ENCODE measurements at places on chromosomes 13 and 19.
A peak's percentile ranks its signal among the peaks of the same experiment; 100 is the strongest.

GRCh38 chr19:6743066-6743465, 3.6 kb downstream of the TRIP10 start:
- no peak for DNase-seq

DNA sequence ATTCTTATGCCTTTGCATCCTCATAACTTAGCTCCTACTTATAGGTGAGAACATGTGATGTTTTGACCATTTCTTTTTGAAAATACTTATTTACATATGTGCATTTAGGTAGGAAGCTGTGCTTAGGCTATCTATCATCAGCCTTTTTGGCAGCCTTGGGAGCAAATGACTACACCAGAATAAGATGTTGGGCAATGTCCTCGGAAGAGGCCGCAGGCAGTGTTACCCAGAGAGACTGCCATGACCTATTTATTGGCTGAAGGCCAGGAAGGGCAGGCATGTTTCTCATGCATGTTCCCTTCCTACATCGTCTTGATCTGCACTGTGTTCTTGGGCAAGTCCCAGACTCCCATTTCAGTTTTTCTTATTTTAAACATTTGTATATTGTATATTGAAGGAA, 122.3 kb downstream of the B3GLCT start:
- DNase-seq, result peak; percentile 3

DNA sequence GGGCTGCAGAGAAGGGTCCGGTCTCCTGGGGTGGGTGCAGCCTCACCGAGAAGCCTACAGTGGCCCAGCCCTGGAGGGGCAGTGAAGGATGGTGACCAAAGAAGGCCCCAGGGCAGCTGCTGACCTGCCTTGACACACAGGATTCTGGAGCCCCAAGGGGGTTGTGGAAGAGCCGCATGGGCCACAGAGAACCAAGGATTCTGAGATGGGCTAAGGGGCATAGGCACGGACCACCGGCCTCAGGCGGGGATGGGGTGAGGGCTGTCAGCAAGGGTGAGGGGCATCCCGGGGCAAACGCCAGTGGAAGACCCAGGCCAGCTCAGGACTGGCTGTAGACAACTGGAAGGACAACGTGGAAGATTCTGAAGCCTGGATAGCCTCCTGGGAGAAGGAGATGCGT, 151.6 kb downstream of the TEX29 start:
- DNase-seq, result no peak

- DNase-seq, result no peak
These were observed 1.3 kb downstream of the PTBP1 start for GRCh38 chr19:798415-799075.

DNA sequence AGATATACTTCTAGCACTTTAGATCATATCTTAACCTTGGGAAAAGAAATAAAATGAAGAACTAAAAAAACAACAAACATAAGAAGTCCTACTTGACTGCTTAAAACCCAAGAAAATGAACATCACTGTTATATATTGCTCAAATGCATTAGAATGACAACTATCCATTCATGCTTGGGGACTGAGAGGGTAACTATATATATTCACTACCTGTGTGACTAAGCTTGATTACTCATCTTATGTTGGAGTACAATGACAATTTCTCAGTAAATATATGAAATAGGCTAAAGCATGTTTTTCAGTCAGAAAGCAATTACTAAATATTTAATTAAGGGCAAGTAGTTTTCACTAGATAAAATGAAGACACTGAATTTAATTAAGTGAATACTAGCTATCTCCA, 40.1 kb downstream of the ZC3H13 start:
- no peak for DNase-seq

GRCh38 chr19:1386945-1387683, 3.4 kb downstream of the NDUFS7 start:
- DNase-seq, result no peak

DNA sequence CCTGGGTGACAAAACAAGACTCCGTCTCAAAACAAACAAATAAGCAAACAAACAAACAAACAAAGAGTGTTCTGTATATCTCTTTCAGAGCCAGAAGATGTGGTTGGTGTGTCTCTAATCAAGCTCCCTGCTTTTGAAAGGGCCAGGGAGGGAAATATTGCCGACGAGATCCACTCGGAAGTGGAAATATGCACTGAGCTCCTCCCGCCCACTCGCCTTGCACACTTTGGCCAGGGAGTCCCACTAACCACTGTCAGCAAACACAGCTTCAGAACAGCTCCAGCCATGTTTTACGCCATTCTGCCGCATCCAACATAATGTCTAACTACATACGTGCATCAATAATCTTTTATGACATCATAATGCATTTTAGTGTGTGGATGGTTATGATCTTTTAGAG, 155.5 kb upstream of the VSTM2B start:
- peak; percentile 0 for DNase-seq

GRCh38 chr13:100790405-100790804, 115.8 kb upstream of the TMTC4 start:
- DNase-seq, result no peak

DNA sequence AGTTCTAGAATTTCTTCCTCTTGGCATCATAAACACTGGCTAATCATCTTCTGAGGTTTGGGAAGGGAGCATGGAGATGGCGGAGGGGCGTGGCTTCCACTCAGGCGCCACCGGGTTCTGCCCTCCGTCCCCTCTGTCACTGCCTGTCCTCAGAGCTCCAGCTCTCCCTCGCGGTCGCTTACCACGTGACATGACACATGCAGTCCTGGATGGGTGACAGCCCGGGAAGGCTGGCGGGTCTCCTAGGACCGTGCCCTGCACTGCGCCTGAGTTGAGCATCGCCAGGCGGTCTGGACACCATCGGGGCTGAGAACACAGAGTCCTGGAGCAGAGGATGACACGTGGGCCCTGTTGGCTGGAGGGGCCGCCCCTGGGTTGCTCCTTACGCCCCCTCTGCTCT, 123.3 kb downstream of the RAB20 start:
- no peak for DNase-seq

GRCh38 chr13:75759531-75759930, 123.4 kb downstream of the LMO7 start:
- DNase-seq, result no peak

DNA sequence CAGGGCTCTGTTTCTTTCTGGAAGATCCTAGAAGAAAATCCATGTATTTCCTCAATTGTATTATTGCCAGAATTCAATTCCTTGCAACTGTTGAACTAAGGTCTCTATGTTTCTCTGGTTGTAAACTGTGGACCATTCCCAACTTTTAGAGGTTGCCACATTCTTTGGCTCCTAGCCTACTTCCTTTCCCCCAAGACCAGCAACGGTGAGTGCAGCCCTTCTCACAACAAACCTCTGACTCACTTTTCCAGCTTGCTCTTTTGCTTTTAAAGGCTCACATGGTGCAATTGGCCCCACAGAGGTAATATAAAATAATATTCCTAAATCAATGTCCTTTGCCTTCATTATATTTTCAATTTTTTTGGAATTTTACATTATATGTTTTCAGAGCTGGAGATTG, 371.3 kb downstream of the SLITRK5 start:
- DNase-seq, result no peak

GRCh38 chr13:69955271-69955670, 152.4 kb upstream of the ATXN8OS start:
- DNase-seq, result no peak

- DNase-seq, result no peak
These were observed 34.9 kb upstream of the POMP start for GRCh38 chr13:28623782-28624706.

DNA sequence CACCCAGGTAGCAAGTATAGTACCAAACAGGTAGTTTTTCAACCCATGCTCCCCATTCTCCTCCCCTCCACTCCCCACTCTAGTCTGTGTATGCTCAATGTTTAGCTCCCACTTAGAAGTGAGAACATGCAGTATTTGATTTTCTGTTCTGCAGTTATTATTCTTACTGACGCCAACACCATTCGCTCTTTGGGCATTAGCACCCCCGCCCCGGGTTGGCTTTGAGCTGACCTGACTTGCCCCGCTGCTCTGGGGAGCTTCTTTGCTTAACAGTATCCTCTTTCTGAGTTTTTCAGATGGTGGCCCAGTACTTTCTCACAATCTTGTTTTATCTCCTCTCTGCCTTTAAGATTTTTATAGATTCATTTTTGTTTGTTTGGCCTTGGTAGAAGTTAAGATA, 138.7 kb downstream of the CRYL1 start:
- no peak for DNase-seq

- no peak for DNase-seq
These were observed 104.2 kb downstream of the RAP2A start for GRCh38 chr13:97538203-97538602.

DNA sequence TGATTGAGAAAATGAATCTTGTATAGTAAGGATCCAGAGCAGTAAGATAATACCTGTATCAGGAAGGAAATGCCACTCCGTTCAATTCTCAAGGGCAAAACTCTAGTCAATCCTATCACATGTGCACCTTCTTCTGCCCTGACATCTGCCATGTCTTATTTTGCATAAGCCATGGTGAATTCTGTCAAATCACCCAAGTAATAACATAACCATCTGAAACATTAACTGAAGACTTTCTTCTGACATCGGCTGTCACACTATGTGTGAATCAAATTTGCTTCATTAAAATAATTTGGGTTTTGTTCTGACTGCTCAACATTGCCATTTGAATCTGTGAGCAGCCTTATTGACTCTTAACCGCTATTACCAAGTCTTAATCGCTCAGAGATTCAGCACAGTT, 91.2 kb downstream of the PCDH9 start:
- DNase-seq, result no peak

DNA sequence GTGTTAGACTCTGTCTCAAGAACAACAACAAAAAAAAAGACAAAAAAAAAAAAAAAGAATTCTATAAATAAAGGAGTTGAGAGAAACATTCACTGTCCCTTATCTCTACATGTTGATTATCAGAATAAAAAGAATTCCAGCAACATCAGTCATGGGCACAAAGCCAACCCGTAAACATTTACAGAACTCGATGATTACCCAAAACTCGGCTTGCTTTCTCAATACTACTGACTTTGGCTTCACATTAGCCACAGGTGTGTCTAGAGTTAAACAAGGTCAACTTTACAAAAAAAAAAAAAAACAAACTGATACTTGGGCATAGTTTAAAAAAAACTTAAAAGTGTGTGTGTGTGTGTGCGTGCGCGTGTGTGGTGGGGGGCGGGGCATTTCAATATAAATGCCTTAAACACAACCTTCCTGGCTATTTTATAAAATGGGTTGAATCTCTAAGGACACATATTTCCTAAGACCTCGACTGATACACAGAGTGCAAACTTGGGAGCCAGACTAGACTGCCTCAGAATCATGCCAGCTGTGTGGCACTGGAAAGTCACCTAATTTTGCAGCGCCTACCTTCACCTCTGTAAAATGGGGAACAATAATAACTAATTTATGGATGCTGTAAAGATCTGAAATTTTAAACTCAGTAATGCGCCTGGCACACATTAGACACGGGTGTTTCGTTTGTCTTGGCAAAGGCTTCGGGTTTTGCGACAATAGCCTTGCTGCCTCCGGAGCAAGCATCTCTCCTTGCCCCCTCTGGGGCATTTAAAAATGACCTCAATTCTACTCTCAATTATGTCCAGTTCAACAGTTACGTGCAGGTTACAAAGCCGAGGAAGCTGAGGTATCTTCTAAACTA, 922 bp downstream of the EBPL start:
- peak; percentile 34 for DNase-seq

DNA sequence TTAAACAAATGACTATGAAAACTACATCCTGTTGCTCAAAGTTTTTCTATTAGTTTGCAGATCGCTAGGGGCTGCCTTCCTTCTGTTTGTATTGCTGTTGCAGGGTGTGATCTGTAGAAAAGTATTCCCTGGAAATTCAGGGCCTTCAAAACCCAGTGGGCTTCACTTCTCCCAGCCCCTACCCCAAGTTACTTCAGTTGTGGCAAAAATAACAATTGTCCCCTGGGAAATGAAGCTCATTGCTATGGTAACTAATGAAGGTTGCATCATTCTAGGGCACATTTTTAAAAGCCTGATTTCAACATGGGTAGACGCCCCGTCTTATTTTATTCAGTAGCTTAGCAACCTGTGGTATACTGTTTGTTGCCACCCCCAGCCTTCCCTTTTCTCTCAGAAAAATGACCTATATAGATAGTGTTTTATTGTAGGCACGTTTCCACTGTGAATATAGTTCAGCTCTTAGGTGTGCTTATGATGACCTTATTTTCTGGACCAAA, 60.9 kb downstream of the WDFY2 start:
- DNase-seq, result peak; percentile 82

DNA sequence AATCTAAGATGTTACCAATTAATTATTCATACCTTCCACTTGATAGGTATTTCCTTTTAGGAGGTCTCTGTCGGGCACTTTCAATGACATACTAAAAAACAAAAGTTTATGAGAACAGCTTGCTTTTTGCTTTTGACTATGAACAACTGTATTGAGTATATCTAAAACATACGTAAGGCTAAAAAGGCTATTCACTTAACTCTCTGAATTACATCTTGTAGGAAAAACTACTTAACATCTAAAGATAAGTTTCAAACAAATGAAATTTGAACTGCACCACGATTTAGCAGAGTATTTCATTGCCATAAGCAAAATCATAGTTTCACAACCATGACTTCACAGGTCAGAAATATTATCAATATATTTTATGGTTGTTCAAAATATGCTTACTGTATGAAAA, 11.6 kb downstream of the SUPT20H start:
- no peak for DNase-seq

- DNase-seq, result peak; percentile 6
These were observed 706 bp upstream of the DNAJC3 start for GRCh38 chr13:95676105-95676761.

GRCh38 chr13:52319876-52320275, 86.1 kb downstream of the THSD1 start:
- DNase-seq, result no peak

DNA sequence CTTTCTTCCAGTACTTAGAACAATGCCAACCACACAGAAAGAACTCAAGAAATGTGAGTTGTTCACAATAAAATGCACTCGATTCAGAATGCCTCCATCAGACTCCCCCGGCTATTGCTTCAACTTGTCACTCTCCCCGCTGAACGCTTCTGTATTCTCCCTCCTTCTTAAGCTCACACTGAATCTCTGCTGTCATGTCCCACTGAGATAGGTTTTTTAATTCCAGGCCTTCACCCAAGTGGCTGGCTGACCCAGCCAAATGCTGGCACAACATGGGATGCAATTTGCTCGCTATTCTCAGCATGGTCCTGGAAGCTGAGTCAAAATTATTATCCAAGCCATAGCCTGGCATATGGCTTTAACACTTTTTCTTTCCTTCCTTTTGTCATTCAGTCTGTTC, 76.8 kb upstream of the SERP2 start:
- DNase-seq, result no peak

- no peak for DNase-seq
These were observed 836.4 kb upstream of the GPC6 start for GRCh38 chr13:92390217-92390616.

DNA sequence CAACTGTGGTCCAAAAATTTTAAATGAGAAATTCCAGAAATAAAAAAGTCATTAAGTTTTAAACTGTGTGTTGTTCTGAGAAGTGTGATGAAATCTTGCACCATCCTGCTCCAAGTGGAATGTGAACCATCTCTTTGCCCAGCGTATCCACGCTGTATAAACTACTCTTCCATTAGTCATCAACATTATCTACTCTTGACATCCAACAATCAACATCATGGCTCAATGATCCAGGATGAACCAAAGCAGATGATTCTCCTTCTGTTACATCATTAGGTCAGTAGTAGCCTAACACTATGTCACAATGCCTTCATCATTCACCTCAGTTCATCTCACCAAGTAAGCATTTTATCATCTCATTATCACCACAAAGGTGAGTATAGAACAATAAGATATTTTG, 55.3 kb downstream of the SUCLA2 start:
- DNase-seq, result no peak

- DNase-seq, result no peak
These were observed 3.5 kb downstream of the IER2 start for GRCh38 chr19:13153569-13154240.

- DNase-seq, result no peak
These were observed 7.5 kb upstream of the PDCD5 start for GRCh38 chr19:32573492-32573794.
